Upper lobe of right lung (tissue), 1 donor: ENCODE measurements at places on chromosomes 13 and 19. TPM values are rescaled to one million over a fixed set of nuclear protein-coding genes. Genes with fewer than 3 reads are reported as not detected.

DNA sequence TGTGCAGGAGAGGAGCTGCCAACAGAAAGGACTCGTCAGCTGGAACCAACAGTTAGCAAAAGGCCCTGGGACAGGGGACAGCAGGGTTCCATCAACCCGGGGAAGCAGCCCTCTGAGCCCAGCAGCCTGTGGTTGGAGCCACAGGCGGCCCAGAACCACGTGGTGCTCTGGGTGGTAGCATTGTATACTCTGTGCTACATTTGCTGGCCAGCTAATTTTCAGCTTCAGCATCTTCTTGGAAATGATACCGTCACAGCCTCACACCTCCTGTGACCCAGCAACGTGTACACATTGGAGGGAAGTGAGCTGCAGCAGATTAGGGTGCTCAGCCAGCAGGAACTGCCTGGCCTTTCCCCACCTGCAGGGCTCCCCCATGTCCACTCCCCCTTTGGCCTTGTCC is 13.1 kb upstream of the MTIF3 start:
- no peak for DNase-seq
- no peak overlapping the region for H3K27ac ChIP-seq
- H3K4me3 ChIP-seq = no peak overlapping the region
- H3K36me3 ChIP-seq = no peaks in the 10 kb centered on the region
- no peaks in the 10 kb centered on the region for H3K4me1 ChIP-seq

GRCh38 chr13:104868806-104869205 is 1666.7 kb downstream of the EFNB2 start:
- H3K4me1 ChIP-seq = no peaks in the 10 kb centered on the region
- no peaks in the 10 kb centered on the region for H3K36me3 ChIP-seq
- no peak for DNase-seq
- no peaks in the 10 kb centered on the region for H3K27me3 ChIP-seq
- H3K4me3 ChIP-seq = no peak overlapping the region
- H3K27ac ChIP-seq = no peak overlapping the region

The COL4A1 gene
- 242 TPM for total RNA-seq

The KIR2DL3 gene
- total RNA-seq = not detected

DNA sequence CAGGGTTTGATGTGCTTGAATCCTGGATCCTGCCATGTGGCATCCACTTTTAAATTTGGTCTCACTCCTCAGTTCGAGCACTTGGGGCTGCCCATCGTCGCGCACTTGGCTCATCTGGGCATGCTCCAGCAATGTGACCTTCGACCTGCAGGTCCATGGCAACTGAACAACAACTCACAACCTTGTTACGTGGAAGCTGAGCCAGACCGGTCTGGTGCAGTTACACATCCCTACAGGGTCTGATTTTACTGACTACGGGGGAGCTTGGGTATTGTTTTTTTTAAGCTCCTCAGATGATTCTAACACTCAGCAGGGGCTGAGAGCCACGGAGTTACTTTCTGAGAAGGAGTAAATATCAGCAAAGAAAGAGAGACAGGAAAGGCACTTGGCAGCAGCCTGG is 769.6 kb downstream of the UQCRFS1 start:
- H3K36me3 ChIP-seq = no peaks in the 10 kb centered on the region
- no peak overlapping the region for H3K4me3 ChIP-seq
- no peak overlapping the region for H3K27ac ChIP-seq
- DNase-seq = no peak

DNA sequence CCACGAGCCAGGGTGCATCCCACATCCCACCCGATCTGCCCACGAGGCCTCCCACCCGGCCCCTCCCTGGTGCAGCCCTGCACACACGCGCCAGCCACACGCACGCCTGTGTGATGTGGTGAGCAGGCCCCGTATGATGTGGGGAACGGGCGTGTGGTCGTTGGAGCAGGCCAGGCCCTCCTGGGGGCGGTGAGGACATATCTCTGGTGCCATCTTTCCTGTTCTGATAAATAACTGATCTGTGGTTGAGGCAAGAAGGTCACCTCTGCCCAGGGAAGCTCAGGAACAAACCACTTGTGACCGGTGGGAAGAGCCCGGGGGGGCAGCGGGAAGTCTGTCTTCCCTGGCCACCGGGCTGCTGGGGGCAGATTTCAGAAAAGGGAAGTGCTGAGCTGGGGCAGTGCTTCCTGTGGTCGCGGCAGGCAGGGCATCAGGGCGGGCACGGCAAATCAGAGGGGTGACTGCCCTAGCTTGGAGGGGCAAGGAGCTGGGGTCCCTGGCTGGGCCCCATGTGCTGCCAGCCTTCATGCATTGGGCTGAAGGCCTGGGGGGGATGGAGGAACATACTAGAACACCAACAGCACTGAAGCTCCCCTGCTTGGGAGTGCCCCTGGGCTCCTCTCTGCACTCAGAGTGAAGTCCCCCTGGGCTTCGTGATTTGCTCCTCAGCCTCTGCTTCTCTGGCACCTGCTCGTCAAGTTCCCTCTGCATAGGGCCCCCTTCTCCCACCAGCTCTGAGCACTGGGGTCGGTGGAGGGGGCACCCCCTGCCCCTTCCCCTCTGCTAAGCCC is 35.2 kb upstream of the SLC7A10 start:
- H3K4me3 ChIP-seq = no peak overlapping the region
- peak; percentile 84 for DNase-seq
- H3K4me1 ChIP-seq = peaks cover 9% of the 10 kb centered on the region
- no peaks in the 10 kb centered on the region for H3K27me3 ChIP-seq

GRCh38 chr13:70310396-70311119 is 202.3 kb upstream of the KLHL1 start:
- no peak overlapping the region for H3K27ac ChIP-seq
- no peaks in the 10 kb centered on the region for H3K4me1 ChIP-seq
- H3K4me3 ChIP-seq = no peak overlapping the region
- no peaks in the 10 kb centered on the region for H3K36me3 ChIP-seq
- no peaks in the 10 kb centered on the region for H3K27me3 ChIP-seq
- no peak for DNase-seq

DNA sequence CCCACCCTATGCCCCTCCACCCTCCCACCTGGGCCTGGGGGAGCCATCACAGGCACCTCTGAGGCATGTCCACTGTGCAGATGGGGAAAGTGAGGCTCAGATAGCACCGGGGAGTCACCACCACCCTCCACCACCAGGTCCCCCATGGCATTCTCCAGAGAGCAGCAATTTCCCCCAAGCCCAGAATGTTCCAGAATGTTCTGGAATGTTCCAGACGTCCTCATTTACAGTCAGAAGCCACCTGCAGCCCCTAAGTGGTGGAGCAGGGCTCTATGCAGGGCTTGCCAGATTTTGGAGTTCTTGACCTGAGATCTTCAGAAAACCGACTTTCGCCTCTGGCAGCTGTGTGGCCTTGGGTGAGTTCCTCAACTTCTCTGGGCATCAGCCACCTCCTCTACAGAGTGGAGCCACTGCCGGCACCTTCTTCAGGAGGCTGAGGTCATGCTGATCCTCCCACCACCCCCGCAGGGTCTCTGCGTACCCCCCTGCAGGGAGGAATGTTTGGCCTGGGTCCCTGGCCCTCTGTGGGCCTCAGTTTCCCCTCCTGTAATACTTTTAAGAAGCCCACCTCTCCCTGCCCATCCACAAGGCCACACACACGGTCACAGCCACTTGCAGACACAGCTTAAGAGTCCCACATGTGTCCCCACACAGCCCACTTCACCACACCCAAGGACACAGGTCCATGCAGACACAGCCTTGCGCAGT is 6.2 kb downstream of the FUT5 start:
- H3K4me3 ChIP-seq = no peak overlapping the region
- no peaks in the 10 kb centered on the region for H3K4me1 ChIP-seq
- no peaks in the 10 kb centered on the region for H3K27me3 ChIP-seq
- no peak overlapping the region for H3K27ac ChIP-seq

The ZNF700 gene
- total RNA-seq = 10.9 TPM

The ANKRD10 gene
- total RNA-seq = 134 TPM

The RAB11B gene
- total RNA-seq = 114 TPM

- no peaks in the 10 kb centered on the region for H3K4me1 ChIP-seq
- H3K4me3 ChIP-seq = no peak overlapping the region
- DNase-seq = no peak
- H3K36me3 ChIP-seq = no peaks in the 10 kb centered on the region
- no peaks in the 10 kb centered on the region for H3K27me3 ChIP-seq
- H3K27ac ChIP-seq = no peak overlapping the region
Observed at GRCh38 chr13:66222926-66223325, 1007.2 kb downstream of the PCDH9 start.

The ZNF829 gene
- 2.8 TPM for total RNA-seq

GRCh38 chr19:53101518-53101917 is 1.7 kb downstream of the ZNF160 start:
- peak overlapping the region; percentile 96 for H3K4me3 ChIP-seq
- no peak overlapping the region for H3K27ac ChIP-seq
- no peaks in the 10 kb centered on the region for H3K27me3 ChIP-seq
- H3K4me1 ChIP-seq = peaks cover 13% of the 10 kb centered on the region
- peaks cover 9% of the 10 kb centered on the region for H3K36me3 ChIP-seq
- no peak for DNase-seq

- no peak overlapping the region for H3K27ac ChIP-seq
- no peaks in the 10 kb centered on the region for H3K27me3 ChIP-seq
- H3K4me1 ChIP-seq = no peaks in the 10 kb centered on the region
- H3K36me3 ChIP-seq = no peaks in the 10 kb centered on the region
- no peak overlapping the region for H3K4me3 ChIP-seq
Observed at GRCh38 chr13:85619321-85619720, 179.9 kb downstream of the SLITRK6 start.

DNA sequence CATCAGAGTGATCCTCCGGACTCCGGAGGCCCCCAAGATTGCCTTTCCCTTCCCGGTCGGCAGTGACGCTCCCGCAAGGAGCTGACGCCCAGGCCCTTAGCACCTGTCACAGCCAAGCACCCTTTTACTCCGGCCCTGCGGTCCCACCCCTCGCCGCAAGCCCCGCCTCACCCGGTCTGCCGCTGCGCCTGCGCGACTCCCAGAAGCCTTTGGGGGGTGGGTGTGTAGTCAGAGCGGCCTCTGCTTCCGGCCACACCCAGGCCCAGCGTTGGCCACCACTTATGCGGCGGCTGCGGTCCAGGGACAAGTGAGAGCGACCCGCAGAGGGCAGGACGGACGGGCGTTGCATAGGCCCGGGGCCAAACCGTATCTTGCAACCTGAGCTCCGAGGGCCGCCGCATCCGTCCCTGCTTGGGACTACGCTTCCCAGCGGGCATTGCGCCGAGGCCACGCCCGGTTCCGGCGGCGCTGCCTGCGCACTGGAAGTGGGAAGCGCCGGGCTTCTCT is 441 bp upstream of the ZFP28 start:
- H3K27ac ChIP-seq = peak overlapping the region; percentile 95
- peak overlapping the region; percentile 81 for H3K4me3 ChIP-seq
- H3K27me3 ChIP-seq = no peaks in the 10 kb centered on the region
- H3K4me1 ChIP-seq = peaks cover 5% of the 10 kb centered on the region

The ZNF709 gene
- 2.6 TPM for total RNA-seq

DNA sequence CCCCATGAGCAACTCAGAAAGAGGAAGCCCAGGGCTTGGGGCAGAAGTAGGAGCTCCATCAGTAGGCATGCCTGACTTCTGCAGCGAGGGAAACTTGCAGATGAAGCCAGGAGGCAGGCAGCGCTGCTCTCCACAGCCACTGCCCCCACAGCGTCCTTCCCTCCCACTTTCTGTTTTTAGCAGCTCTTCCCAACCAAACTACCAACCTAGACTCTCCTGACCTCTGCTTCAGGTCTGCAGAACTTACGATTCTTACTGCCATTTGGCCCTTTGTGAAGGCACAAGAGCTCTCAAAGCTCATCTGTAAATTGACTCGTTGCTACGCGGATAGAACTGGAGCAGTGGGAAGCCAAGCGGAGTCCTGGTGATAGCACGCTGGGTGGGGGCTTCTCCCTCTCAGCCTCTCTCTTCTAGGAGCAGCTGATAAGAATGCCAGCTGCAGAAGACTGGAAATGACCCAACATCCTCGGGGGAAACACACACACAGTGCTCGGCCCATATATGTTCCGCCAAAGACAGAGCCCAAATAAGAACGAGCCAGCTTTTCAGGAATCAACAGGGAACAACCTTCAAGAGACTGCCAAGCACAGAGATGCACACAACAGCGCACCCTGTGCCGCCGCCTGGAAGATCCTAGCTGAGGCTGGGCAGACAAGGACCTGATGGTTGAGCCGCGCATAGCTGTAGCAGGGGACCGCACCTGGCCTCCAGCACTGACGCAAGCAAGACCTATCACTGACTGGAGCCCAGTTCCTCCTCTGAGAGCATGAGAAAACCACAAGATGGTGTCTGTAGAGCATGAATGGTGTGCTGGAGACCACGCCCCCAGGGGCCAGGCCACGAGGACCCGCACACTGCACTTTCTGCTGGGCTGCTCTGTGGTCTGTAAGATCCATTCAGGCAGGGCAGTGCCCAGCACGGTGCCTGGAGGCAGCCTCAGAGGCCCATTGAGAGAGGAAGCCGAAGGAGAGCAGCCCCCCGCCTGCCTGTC is 15.9 kb upstream of the SLC35E1 start:
- no peaks in the 10 kb centered on the region for H3K36me3 ChIP-seq
- H3K4me1 ChIP-seq = peaks cover 81% of the 10 kb centered on the region
- H3K27me3 ChIP-seq = no peaks in the 10 kb centered on the region
- DNase-seq = no peak
- H3K4me3 ChIP-seq = peak overlapping the region; percentile 25

DNA sequence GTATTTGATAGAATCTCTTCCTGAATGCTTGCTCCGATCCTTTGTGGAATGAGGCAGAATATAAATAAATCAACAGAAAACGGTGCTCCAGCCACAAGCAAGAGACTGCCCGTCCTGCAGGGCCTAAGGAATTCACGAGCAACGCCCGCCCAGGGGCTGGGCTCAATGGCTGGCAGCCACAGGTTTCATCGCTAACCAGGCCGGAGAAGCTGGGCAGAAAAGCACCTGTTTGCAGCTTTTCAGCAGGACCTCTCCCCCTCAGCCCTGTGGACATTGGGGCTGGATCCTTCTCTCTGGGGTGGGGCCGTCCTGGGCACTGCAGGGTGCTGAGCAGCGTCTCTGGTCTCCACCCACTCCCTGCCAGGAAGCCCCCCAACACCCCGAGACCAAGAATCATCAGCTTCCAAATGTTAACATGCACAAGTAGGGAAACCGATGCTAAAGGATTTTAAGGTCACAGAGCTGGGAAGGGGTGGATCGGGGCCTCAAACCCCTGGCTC is 102.5 kb downstream of the GADD45B start:
- DNase-seq = peak; percentile 71
- H3K27ac ChIP-seq = peak overlapping the region; percentile 83
- H3K4me1 ChIP-seq = peaks cover 29% of the 10 kb centered on the region

DNA sequence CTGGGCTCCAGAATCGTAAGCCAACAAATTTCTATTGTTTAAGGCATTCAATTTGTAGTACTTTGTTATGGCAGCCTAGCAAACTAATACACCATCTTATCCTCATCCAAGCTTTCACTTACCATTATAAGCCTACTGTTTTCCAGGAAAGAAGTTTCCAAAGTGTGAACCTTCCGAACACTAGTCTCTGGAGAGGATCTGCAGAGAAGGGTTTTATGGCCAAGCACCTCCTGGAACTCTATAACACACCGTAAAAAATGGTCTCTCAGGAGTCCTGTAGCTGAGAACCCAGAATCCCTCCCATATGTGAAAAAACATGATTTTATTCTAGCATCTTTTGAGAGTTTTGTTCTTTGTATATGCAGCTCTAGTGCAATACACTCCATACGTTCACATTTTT is 142.1 kb downstream of the POSTN start:
- no peak for DNase-seq
- no peaks in the 10 kb centered on the region for H3K4me1 ChIP-seq
- no peak overlapping the region for H3K27ac ChIP-seq
- no peaks in the 10 kb centered on the region for H3K36me3 ChIP-seq
- H3K4me3 ChIP-seq = no peak overlapping the region
- H3K27me3 ChIP-seq = no peaks in the 10 kb centered on the region
